NCI-H524 (cell line): ENCODE measurements at places on chromosomes 5 and 9.

DNA sequence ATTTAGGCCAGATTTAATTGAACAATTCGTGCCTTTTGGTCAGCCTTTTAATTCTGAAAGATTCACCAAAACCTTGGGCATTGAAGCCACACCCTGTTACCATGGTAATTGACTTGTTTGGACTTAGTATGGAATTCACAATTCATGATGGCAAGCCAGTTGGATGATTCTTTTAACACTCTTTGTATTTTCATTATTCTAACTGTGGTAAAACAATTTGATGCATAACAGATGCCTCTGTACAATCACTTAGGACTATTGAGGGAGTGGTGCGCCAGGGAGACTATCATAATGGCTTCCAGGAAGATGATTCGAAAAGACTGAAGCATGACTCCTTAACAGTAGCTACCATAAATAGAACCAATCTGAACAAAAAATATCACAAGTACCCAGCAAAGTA, 381.1 kb upstream of the ADAMTS16 start:
- DNase-seq, result no peak

DNA sequence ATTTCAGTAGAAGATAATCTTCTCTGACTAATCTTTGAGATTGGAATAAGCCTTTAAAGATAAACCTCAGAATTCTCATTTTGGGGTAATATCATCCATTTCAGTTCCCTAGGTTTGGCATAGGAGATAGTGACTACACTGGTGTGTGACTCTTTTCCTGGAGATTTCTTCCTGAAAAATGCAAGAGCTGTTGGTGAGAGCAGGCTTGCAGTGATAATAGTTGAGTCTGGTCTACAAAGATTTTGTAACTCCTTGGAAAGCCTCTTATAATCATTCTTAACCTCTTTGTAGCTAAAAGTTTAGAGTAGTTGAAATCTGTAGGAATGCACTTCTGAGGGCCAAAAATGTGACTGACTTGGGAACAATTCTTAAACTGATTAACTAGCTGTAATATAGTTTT, 23.4 kb downstream of the RANBP17 start:
- no peak for DNase-seq

DNA sequence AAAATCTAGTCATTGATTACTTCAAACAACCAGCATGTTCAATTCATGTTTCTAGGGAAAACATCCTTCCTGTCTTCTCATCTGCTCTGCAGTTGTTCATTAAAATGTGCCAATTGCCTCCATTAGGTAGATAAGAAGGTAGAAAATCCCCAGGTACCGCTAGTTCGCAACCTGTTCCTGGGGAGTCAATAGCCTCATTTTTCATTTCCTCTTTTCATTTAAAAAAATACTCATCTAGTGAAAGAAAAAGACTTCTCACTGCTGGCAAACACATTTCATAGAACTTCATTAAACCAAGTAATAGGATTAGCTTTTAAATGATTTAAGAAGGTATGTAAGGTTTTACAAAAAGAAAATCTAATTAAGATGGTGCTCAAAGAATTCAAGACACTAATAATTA, 113.3 kb downstream of the MARCHF11 start:
- no peak for DNase-seq

GRCh38 chr9:128392302-128393144, 21.3 kb downstream of the URM1 start:
- no peak for DNase-seq

GRCh38 chr5:93054424-93055163, 526.4 kb downstream of the NR2F1-AS1 start:
- DNase-seq, result no peak

GRCh38 chr5:152607401-152608160, 202.5 kb upstream of the NMUR2 start:
- peak; percentile 8 for DNase-seq

GRCh38 chr9:116550696-116551436, 136.2 kb upstream of the TRIM32 start:
- DNase-seq, result no peak
